Spinal cord (tissue), 10 donors: ENCODE measurements at places on chromosomes 11 and 22.

- DNase-seq: no peak
Measured at GRCh38 chr11:130554241-130555055, 106.0 kb downstream of the ADAMTS15 start.

- no peak for DNase-seq
Measured at GRCh38 chr11:30488304-30488998, 97.7 kb downstream of the MPPED2 start.

DNA sequence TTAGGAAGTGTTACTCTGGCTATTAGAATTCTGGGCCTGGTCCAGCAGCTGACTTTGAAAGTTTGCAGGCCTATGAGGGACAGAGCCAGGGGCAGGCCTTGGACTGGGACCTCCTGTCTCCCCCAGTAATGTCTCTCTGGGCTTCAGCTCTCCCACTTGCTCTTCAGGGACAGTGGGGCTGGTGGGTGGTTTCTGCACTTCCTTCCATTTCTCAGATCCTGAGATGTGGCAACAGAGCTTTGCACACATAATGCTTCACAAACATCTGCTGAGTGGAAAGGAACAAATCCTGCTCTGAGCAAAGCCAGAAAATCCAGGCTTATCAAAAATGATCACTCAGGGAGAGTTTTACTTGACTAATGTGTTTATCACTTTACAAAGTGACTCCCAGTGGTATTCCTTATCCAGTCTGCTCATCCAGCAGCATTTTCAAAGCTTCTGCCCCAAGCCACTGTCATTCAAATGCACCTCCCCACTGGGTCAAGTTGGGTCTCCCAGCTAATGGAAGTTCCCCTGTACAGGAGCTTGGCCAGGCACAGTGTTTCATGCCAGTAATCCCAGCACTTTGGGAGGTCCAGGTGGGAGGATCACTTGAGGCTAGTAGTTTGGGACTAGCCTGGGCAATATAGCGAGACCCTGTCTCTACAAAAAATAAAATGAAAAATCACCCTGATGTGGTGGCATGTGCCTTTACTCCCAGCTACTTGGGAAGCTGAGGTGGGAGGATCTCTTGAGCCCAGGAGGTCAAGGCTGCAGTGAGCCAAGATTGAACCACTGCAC lies 13.5 kb upstream of the OSBP2 start:
- no peak for DNase-seq

GRCh38 chr11:14882196-14882595 lies 9.8 kb downstream of the CYP2R1 start:
- DNase-seq: no peak

DNA sequence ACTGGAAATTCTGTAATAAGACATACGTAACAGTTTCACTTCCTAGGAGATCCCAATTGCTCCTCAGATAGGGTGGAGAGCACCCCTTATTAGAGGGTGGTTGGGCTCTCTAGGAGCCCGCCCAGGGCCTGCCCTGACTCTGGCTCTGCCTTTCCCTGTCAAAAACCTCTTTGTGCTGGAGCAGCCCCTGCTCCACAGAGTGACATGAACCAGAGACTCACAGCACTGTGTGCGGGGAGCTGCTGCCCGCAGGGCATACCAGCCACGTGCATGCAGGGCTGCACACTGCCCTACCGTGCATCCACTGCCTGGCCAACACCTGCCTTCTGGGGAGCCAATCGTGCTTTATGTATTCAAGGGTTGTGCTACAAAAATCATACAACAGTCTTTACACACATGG lies 24.3 kb downstream of the KCNQ1OT1 start:
- DNase-seq: no peak

GRCh38 chr11:85182441-85183387 lies 444.4 kb downstream of the DLG2 start:
- DNase-seq: peak; percentile 76

- peak; percentile 7 for DNase-seq
Measured at GRCh38 chr22:45757068-45757467, 85.4 kb downstream of the ATXN10 start.

GRCh38 chr11:8330404-8330803 lies 66.7 kb upstream of the LMO1 start:
- DNase-seq: no peak

- no peak for DNase-seq
Measured at GRCh38 chr11:2002042-2002776, 4.6 kb upstream of the H19 start.

GRCh38 chr11:46438211-46438610 lies 46.6 kb upstream of the CHRM4 start:
- DNase-seq: no peak

- no peak for DNase-seq
Measured at GRCh38 chr11:69518081-69518950, 36.9 kb downstream of the LINC01488 start.

- no peak for DNase-seq
Measured at GRCh38 chr11:47186700-47187695, 764 bp upstream of the PACSIN3 start.

- no peak for DNase-seq
Measured at GRCh38 chr11:86214710-86215109, 29.8 kb upstream of the EED start.
